Cardiac ventricle fibroblast (primary cell): ENCODE measurements at places on chromosomes 5 and 9. TPM values are rescaled to one million over a fixed set of nuclear protein-coding genes. Genes with fewer than 3 reads are reported as not detected.

Gene GAS1
- total RNA-seq: 198 and 203 TPM in 2 replicates

Gene INSL4
- total RNA-seq: not detected in 2 replicates

Gene GZMA
- total RNA-seq: not detected in 2 replicates

Gene NSUN2
- total RNA-seq: 21.8 and 23.2 TPM in 2 replicates

Gene NR4A3
- total RNA-seq: 0.12 TPM in 1 of 2 replicates, not detected in the other

Gene STC2
- total RNA-seq: 97.7 and 161 TPM in 2 replicates

Gene ST8SIA4
- total RNA-seq: 0.68 and 4.1 TPM in 2 replicates
